Stimulated activated CD4-positive, alpha-beta T cell treated with anti-CD3 and anti-CD28 coated beads, TNF-alpha, amount 100 ng/mL, for 24 hours (primary cell): ENCODE measurements at places on chromosomes 4 and X.

DNA sequence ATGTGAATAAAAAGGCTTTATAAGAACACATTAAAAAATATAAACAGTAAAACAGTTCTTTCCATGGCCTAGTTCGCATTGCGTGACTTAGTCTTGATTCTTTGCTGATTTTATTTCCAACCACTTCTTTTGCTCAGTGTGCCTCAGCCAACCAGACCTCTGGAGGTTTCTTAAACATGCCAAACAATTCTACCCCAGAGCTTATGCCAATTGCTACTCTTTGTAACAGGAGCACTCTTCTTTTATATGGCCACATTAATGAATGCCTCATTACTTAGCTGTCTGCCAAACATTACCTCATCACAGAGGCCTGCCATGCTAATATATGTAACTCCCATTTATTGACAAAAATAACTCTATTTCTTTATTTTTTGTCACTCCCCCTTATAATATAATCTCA lies 202.3 kb downstream of the NDST4 start:
- no peak for DNase-seq

- DNase-seq: no peak
Measured at GRCh38 chrX:119237562-119237942, 1.5 kb downstream of the PGRMC1 start.

- DNase-seq: no peak
Measured at GRCh38 chrX:13502590-13502989, 66.8 kb upstream of the EGFL6 start.

DNA sequence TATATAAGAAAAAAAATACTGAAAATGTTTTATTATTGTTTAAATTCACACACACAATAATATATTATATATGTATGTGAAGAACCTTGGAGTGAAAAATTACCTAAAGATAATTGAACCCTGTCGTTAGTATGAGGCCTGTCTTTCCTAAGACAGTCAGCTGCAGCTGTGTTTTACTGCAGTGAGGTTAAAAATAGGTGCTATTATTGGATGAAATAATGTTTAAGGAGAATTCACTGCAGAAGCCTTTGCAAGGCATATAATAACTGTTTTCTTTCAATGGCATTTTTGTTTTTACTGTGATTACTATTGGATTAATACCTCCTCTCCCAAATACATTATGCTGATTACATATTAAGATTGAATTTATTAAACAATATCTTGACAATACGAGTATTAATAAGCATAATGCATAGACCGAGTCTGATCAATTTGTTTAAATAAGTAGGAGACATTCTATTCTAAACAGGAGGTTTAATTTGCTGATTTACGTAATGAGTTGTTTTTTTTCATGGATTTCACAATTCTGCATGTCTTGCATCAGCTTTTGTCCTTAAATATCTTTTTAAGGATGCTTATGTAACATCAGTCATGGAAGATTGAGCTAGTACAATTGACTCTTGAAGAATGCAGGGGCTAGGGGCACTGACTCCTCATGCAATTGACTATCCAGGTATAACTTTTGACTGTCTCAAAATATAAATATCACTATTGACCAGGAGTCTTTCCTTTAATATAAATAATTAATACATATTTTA lies 1181.1 kb upstream of the PCDH7 start:
- no peak for DNase-seq

- no peak for DNase-seq
Measured at GRCh38 chr4:110107866-110108265, 90.5 kb downstream of the ELOVL6 start.

DNA sequence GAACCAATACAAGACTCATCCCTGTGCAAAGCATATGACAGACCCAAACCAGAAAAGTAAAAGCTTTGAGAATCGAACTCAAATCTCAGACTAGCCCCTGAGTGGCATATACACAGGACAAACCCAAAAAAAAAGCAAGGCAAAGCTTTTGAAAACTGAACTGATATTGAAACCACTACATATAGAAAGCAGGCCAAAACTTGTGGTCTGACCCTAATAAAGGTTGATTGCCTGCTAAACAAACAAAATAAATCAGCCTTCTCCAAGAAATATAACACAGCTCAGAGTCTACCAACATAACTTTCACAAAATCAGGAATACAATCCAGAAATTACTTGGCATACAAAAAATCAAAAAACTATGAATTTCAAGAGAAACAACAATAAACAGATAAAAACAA lies 40.3 kb downstream of the LRBA start:
- no peak for DNase-seq

DNA sequence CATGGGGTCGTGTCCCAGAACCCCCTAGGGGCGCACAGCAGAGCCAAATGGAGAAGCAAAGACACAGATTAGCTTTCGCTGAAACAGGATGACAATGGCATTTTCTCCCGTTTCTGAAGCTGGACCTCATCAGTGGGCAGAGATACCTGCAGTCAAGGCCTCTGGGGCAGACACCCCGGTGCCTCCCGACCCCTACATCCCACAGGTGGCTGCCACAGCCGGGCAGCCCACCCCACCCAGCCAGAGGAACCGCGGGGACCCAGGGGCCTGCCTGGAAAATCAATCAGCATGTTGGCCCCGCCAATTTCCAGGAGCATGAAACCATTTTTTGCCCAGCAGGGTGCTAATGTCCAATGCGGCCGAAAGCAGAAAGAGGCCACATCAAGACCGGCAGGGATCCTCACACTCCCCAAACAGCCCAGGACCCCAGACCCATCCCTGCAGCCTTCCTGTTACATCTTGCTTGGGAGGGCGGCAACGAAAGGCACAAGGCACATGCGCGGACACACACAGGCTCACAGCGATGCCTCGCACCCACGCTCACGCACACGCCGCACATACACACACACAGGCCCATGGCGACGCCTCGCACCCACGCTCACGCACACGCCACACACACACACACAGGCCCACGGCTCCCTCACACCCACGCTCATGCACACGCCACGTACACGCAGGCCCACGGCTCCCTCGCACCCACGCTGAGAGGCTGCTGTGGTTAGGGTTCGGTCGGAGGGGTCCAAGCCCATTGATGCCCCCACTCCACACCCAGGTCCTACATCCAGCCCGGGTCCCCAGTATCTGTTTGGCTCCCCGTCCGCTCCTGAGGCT lies 130.6 kb upstream of the NKX1-1 start:
- no peak for DNase-seq

GRCh38 chrX:3711331-3711917 lies 2.0 kb downstream of the PRKX start:
- DNase-seq: no peak

DNA sequence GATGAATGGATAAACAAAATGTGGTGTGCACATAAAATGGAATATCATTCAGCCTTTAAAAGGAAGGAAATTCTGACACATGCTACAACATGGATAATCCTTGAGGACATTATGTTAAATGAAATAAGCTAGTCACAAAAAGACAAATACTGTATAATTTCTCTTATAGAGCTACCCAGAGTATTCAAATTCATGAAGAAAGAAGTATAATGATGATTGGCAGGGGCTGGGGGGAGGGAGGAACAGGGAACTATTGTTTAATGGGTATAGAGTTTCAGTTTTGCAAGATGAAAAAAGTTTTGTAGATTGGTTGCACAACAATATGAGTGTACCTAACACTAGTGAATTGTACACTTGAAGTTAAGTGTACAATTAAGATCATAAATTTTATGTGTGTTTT lies 153.9 kb upstream of the STK26 start:
- DNase-seq: no peak

DNA sequence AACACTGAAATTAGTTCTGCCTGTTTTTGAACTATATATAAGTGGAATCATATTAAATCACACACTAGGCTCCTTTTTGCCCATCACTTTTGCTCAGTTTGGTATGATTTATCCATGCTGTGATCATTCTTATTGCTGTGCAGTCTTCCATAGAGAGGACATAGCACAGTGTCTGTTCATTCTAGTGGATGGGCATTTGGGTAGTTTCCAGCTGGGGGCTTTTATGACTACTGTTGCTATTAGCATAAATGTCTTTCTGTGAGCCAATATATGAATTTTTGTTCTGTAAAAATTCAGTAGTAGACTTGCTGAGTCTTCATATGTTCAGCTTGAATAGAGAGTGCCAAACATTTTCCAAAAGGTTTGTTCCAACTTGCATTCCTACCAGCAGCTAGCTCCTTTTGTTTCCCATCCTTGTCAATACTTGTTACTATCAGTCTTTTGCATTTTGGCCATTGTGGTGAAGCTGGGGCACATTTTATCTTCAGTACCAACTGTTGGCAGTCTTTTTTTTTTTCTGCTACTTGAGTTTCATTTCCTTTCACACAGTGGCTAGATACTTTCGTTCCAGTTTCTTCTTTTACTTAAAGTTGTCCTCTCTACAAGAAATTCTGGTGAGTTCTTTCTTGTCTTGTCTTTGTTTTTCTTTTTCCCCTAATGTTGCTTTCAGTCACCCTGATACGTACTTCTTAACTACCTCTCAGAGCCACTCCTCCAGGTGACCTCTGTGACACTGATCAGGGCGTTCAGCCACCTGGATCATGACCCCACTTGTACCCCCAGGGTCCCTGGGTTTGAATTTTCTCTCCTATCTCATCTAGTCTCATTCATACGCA lies 87.0 kb downstream of the ANXA3 start:
- no peak for DNase-seq

DNA sequence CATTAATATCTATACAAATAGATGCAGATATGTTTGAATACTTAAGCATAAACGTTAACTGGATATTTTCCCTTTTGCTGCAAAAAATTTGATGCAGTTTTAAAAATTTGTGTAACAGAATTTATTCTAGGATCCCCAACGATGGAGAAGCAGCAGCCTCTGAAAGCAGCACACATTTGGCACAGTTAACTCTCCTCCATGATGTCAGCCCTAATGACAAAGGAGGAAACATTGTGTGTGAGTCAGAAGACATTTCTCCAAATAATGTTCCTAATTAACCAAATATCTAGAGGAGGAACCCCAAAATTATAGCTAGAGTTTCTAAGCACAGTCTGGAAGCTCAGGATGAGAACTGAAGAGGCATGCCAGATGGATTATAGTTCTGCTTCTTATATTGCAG lies 281.9 kb upstream of the MAD2L1 start:
- no peak for DNase-seq

- no peak for DNase-seq
Measured at GRCh38 chr4:88720451-88721428, 23.1 kb upstream of the NAP1L5 start.

DNA sequence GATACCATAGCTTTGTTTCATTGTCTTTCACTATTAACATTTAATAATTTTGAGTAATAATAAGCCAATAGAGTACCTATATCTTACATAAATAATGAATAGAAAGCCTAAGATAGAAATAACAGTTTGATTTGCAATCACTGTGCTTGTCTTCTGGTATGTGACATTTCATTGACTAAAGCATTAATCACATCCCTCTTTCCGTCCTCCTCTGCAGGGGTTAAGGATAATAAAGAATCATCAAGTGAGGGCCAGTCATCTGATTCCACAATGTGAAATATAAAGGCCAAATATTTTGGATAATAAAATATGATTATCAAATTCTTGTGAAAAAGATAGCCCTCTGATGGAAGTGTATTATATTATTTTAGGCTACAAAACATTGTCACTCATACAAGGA lies 2073.4 kb downstream of the ARAP2 start:
- no peak for DNase-seq

DNA sequence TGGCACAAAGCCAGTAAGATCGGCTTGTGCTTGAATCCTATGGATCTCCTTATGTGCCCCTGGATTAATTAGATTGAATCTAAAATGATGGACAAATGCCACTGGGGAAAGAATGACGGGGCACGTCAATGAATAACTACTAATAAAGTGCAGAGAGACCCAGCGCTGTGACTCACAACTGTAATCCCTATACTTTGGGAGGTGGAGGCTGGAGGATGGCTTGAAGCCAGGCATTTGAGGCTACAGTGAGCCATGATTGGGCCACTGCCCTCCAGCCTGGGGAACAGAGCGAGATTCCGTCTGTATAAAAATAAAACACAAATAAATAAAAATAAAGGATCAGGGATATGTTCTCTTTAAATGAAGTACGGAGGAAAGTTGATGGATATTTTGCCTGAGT lies 179.4 kb downstream of the DCHS2 start:
- DNase-seq: no peak

DNA sequence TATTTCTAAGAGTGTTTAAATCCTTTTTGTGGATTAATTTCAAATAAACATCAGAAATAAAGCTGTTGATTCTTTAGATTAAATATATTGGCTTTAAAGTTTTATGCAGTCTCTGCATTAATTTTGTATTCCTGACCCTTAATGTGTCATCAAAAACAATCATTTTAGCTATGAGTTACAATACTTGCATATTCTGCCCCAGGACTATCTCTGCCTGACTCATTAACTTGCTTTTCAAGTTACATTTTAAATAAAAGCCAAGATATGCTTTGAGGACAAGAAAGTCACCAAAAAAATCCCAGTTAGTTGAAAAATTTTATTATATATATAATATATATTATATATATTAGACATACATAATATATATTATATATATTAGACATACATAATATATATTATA lies 208.7 kb downstream of the ADGRL3 start:
- no peak for DNase-seq

DNA sequence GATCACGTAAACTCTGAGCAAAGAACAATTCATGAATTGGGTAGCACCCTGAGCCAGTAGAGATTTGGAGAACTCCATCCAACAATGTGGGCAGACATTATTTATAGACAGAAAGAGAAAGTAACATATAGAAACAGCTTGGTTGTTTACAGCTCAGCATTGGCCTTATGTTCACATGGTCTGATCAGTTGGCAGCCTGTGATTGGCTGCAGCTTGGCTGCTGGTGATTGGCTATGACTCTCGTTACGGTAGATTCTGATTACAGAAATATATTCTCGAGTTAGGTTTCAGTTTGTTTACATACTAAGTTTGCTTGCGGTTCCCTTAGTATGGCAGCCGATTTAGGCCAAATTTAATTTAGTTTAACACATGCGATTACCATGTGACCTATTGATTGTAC lies 663.4 kb downstream of the RAPGEF2 start:
- DNase-seq: no peak

DNA sequence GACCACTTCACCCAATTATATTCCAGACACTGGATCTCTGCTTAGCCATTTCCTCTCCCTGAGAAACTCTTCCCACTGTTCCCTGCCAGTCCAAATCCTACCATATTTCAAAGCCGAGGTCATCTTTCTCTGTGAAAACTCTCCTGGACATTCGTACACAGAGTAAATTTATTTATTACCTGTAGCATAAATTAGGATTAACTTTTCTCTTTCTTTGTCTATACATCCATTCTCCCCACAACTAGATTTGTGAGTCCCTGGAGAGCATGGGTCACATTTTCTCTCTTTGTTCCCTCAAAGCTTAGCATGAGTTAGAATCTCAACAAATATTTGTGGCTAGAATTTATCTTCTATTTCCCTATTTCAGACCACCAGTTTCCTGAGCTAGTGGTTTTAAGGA lies 27.8 kb upstream of the SMIM10 start:
- no peak for DNase-seq

GRCh38 chr4:77308843-77309242 lies 151.8 kb downstream of the CCNG2 start:
- no peak for DNase-seq

GRCh38 chr4:150518559-150518958 lies 63.4 kb upstream of the MAB21L2 start:
- no peak for DNase-seq
